NCI-H2081 (cell line): ENCODE measurements at places on chromosomes 3 and 15.

- DNase-seq: no peak
Observed at GRCh38 chr3:134471521-134472193, 14.1 kb downstream of the ANAPC13 start.

- DNase-seq: no peak
Observed at GRCh38 chr3:84727616-84728015, 231.2 kb upstream of the CADM2 start.

GRCh38 chr3:182519569-182519968, 273.7 kb upstream of the ATP11B start:
- DNase-seq: no peak

GRCh38 chr3:195035345-195036202, 235.4 kb downstream of the XXYLT1 start:
- no peak for DNase-seq

DNA sequence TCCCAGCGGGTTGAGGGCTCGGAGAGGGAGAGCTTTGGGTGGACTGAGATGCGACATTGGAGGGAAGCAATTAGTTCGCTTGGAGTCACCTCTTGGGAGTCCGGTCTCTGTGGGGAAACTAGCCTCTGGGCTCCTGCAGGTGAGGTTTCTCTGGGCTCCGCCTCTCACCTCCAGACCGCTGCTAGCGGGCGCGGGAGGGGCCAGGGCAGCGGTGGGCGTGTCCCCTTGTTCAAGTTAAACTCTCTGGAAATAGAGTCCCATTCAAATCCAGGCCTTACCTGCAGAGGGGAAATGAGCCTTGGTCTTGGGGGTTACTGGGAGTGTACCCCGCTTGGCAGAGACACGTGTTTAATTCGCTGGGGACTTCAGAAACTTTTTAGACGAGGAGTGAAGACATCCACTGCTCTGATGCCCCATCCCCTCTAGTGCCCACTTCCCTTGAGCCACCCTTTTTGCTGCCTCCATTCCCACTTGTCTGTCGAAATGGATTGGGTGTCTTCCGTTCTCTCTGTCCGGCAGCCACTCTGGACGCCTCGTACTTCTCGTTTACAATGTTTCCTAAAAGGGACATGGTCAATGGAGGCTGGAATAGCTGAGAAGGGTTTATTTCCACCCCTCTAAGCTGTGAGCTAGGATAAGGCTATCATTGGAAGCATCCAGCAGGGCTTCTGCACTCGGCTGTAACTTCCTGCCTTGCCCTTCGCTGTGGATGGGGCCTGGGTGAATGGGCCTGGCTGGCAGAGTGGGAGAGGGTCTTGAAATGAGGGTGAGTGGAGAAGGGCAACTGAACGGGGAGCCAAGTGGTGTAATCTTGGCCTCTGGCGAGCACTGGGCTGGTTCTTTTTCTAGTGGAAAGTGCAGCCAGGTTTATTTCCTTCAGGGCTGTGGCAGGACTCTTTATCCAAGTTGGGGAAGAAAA, 1.1 kb downstream of the MITF start:
- no peak for DNase-seq

DNA sequence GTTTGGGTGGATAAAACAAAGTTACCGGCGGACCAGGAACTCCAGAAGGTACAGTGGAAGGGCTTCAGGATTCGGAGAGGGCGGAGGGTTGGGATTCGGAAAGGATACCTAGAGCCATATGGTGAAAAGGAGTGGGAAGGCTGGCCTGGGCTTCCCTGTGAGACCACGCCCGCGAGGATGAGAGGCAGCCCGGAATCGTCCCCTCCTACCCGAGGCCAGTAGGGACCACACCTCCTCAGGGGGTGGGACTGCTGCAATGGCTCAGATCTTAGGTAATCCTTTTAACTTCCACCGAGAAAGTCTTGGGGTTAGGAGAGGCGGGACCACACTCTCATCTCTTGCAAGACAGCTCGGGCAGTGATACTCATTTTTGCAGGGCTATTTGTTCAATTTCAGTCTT, 511.3 kb downstream of the OCA2 start:
- DNase-seq: peak; percentile 44

DNA sequence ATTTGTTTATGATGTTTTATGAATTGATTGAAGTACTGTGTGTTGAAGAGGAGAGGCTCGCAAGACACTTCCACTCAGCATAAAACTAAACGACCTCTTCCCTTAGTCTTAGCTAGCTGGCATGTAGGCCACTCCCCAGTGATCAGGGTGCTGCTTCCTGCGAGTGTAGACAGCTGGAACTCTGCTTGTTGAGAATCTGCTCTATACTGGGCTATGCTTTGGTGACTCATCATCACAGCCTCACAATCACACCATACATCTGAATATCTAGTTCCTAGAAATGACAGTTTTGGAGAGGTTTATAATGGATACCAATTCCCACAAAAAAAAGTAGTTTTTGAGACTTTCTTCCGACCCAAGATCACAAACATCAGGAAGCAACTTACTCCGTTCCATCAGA, 1.5 kb upstream of the SLC24A5 start:
- DNase-seq: no peak

DNA sequence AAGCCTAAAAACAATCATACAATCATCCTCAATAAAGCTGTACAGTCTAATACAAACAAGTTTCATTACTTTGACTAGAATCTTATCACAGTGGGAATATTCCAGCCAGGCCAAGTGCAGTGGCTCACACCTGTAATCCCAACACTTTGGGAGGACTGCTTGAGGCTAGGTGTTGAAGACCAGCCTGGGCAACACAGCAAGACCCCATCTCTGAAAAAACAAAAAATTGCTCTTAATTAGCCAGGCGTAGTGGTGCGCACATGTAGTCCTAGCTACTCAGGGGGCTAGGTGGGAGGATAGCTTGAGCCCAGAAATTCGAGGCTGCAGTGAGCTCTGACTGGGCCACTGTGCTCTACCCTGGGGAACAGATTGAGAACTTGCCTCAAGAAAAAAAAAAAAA, 3.3 kb downstream of the RPN1 start:
- no peak for DNase-seq

DNA sequence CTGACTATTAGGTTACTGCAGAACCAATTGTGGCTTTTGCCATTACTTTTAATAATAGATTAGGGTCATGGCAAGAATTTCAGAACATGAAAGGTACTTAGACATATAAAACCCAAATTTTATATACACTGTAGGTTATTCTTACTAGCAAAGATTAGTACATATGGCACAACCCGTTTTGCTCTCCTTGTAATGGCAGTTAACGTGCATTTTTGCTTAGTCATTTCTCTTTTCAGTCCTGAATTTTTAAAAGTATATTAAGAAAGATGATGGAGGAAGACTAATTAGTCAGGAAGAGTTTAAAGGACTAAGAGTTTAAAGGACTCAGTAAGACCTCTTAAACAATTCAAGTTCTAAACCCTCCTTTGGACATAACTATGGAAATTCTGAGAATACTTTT, 114.0 kb downstream of the PEAK1 start:
- DNase-seq: no peak

DNA sequence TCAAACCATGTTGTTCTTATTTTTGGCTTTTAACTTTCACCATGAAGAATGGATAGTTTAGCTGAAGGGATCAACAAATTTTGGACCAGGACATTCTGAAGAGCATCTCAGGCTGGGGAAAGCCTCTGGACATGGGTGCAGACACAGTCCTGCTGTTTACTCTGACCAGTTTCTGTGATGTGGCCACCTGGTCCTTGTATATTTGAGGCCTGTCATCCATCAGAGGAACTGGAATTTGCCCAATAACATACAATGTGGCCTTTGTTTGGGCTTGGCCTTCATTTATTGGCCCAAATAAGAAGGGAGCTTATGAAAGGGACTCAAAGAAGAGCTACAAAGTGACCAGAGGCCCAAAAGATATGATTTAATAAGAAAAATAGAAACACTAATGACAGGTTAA, 127.9 kb downstream of the MYRIP start:
- DNase-seq: no peak

- DNase-seq: peak; percentile 32
Observed at GRCh38 chr3:39541917-39542329, 74.4 kb downstream of the MOBP start.

GRCh38 chr15:87219650-87220615, 1036.6 kb downstream of the NTRK3 start:
- DNase-seq: no peak

GRCh38 chr3:117080872-117081271, 371.3 kb downstream of the TUSC7 start:
- no peak for DNase-seq

DNA sequence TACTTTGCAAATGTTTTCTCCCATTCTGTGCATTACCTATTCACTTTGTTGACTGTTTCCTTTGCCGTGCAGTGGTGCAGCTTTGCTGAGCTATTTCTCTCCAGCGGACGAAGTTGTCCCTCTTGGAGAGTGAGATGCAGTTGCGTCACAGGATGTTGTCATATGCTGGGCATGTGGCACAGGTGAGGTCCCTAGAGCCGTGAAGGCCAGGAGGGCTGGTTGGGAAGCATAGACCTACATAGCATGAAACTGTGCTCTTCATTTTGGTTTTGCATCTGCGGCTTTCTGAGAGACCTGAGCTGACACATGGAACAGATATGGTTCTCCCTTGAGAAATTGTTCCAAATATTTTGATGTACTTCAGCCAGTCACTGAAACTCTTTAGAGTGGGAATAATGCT, 108.5 kb downstream of the CACNA1D start:
- DNase-seq: no peak

DNA sequence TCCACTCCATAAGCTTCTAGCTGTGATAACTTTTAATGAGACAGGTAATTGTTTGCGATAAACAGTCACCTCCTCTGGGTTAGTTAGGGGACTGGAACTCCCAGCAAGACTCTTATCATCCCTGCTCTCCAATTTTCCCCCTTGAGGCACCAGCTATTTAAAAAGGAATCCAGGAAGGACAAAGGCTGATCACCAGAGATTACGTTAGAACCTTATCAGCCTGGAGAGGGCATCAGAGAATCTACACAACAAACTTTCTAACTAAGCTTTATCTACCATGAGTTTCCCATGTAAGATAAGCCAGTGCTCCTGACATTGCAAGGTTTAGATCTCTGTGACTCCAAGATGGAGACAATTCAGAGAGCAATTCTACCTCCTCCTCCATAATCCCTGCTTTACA, 31.3 kb downstream of the GPR176 start:
- no peak for DNase-seq

GRCh38 chr15:45588219-45588875, 1.2 kb downstream of the BLOC1S6 start:
- DNase-seq: no peak

GRCh38 chr3:130582457-130583153, 65.6 kb downstream of the COL6A6 start:
- DNase-seq: no peak

GRCh38 chr15:74917676-74918075, 11.0 kb upstream of the FAM219B start:
- no peak for DNase-seq

- no peak for DNase-seq
Observed at GRCh38 chr3:114376516-114377185, 82.8 kb downstream of the TIGIT start.

GRCh38 chr3:160765211-160765610, 9.2 kb downstream of the PPM1L start:
- no peak for DNase-seq

GRCh38 chr3:194364652-194365434, 4.7 kb downstream of the LRRC15 start:
- DNase-seq: peak; percentile 98

DNA sequence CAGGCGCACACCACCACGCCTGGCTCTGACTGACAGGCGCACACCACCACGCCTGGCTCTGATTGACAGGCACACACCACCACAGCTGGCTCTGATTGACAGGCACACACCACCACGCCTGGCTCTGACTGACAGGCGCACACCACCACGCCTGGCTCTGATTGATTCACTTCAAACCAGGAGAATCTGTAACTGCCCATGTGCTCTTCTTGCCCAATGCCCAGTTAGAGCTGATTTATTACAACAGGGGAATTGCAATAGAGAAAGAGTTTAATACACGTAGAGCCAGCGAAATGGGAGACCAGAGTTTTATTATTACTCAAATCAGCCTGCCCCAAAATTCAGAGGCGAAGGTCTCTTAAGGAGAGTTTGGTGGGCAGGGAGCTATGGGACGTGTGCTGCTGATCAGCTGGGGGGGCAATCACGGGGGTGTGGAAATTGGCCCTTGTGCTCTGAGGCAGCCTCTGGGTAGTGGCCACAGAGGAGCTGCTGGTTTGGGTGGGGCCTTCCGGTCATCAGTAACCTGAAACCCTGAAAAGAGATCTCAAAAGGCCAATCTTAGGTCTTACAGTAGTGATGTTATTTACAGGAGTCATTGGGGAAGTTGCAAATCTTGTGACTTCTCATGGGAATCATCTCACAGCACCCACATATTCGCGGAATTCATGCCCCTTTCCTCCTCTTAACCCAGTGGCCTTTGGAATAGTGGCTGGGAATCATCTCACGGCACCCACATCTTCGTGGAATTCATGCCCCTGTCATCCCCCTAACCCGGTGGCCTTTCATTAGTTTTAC, 63.8 kb upstream of the TFRC start:
- DNase-seq: no peak

DNA sequence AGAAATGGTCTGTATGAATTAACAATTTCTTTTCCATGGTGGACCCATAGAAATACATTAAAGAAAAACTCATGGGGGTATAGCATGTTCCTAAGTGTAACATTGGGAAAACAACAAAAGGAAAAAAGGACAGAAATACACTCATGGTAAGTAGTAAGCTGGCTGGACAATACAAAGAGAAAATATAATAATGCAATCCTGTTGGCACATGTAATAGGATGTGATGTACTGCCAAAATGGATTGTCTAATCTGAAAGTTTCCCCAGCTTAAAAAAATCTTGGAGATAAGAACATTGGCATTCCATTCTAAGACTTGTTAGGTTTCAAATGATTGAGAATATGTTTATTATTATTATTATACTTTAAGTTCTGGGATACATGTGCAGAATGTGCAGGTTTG, 128.1 kb downstream of the MBNL1 start:
- no peak for DNase-seq

DNA sequence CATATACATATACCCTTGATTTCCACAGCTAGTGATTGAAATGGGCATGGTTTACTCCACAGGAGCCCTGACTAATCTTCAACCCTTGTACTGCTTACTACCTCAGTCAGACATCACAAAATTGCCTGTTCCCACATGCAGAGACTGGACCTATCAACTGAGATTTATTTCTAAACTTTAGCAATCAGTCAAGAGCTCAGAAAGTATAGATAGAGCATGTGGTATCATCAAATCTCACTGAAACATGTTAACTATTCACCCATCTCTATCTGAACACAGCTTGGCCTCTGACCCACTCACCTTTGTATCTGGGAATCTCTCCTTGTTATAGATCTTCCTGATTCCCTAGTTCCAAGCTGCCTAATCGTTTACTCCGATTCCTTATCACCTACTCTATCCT, 14.6 kb downstream of the ADAM10 start:
- no peak for DNase-seq

GRCh38 chr3:25957026-25957425, 167.1 kb downstream of the OXSM start:
- DNase-seq: no peak

DNA sequence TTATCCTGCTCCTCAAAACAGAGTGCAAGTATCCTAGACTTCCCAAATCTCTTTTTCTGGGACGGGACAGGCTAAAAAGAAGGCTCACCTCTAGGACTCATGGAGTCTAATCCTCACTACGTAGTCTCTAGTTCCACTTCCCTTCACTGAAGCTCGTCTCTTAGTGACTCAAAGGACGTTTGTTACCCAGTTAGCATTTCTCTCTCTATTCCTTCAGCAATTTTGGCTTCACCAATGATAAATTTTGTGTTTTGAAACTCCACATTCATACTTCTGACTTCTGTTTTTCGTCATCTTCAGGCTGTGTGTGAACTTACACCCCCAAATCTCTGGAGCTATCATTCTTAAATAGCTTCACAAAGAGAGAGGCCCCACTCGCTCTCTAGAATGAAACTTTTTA, 627.1 kb downstream of the NAALADL2 start:
- no peak for DNase-seq

GRCh38 chr15:71595846-71596553, 214.4 kb upstream of the NR2E3 start:
- DNase-seq: no peak
